ENCODE measurements at places on chromosomes 3 and 15.

GRCh38 chr15:100572362-100572983 is 29.5 kb downstream of the LINS1 start:
- DNase-seq, result no peak

GRCh38 chr3:60757724-60758123 is 493.5 kb downstream of the FHIT start:
- no peak for DNase-seq

DNA sequence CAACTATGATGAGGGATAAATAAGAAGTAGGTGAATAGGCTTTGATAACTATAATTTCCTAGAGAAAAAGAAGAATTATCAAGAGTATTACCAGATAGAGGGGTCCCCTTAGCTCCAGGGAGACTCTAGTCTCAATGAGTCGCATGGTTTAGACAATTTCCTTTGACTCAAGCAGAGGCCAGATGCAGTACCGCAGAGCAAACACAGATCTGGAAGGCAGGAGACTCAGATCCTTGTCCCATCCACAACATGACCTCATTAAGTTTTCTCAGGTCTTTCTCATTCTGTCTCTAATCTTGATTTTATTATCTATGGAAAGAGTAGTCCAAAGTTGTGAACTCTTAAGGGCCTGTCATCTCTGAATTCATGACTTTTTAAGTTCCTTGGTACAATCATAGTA is 987.9 kb downstream of the NTRK3 start:
- DNase-seq, result no peak

GRCh38 chr3:125403789-125404188 is 28.7 kb upstream of the ZNF148 start:
- DNase-seq, result peak; percentile 24

GRCh38 chr3:136909187-136909586 is 47.2 kb downstream of the NCK1 start:
- no peak for DNase-seq

DNA sequence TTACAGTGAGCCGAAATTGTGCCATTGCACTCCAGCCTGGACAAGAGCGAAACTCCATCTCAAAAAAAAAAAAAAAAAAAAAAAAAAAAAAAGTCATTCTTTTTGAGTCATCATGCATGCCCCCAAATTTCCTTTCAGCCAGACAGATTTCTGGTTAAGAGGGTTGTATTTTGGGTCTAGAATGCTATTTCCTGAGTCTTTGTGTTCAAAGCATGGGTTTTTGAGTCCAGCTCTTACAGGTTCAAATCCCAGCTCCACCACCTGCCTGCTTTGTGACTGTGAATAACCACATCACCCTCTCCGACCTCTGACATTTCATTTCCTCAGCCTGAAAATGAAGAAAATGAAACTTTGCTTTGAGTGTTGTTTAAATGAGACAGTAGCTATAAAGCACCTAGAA is 9.3 kb upstream of the C15orf61 start:
- DNase-seq, result no peak

DNA sequence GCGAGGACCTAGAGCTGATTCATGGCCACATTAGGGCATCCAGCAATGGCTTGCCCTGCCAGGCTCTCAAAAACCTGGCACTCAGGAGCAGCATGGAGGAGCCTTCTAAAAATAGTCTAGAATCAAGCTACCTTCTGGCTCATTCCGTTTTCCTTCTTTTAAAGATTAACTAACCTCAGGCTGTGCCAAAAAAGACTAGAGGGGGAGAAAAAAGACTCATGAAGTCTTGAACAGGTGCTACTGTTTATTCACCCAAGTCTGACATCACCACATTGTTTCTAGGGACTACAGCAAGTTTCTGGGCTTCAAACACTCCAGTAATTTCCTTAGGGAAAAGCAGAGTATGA is 125.8 kb downstream of the TNIK start:
- DNase-seq, result no peak

GRCh38 chr3:158768361-158768787 is 33.5 kb upstream of the MFSD1 start:
- peak; percentile 51 for DNase-seq

DNA sequence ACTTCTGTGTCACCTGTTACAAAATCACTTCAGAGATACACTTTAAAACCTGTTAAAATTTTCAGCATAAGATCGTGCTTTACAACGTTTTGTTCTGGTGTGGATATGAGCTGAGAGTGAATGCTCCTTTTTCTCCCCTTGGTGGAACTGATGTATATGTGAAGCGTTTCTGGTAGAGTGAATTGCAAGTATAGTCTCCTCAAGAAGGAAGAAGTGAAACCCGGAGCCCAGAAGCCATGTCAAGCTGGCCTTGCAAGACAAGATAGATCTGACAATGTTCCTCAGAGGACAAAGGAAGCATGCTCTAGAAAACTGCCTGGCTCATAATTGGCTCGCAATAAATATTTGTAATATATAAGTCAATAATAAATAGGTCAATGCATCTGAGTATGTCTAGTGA is 23.6 kb downstream of the SERPINI2 start:
- DNase-seq, result no peak

DNA sequence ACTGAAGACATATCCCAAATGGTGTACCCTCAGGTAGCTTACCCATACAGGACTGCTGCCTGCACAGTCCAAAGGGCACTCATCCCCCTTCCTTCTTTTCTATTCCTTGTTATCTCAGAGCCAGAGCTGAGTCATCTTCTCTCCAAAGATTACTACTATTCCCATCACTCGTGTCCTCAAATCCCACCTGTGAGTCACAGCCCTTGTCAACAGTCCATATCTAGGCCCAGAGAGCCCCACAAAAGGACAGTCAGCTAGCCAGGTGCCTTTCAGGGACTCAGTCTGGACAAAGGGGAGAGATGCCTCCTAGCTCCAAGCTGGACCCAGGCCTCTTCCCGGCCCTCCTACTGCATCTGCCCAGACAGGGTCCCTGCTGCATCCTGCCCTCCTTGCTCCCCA is 11.0 kb downstream of the PARP16 start:
- no peak for DNase-seq

DNA sequence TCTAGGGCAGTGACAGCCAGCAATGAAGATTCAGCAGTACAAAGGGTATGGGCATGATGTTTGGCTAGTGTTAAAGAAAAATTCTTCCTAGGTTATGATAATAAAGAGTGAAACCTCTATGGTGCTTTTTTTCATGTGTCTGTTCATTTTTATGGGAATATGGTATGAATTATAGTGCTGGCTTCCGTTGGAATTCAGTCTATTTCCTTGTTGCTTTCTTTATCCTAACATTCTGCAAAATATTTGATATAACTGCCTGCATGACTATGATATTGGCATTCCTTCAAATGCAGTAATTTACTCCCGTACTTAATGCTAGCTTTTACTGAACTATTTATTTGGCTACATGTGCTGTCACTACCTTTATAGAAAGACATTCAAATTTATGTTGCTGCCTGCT is 57.6 kb upstream of the ATP11B start:
- DNase-seq, result peak; percentile 27

GRCh38 chr3:189961522-189962161 is 159.1 kb downstream of the P3H2 start:
- peak; percentile 72 for DNase-seq

- no peak for DNase-seq
These were observed 3.6 kb downstream of the OTOL1 start for GRCh38 chr3:161500068-161500796.

DNA sequence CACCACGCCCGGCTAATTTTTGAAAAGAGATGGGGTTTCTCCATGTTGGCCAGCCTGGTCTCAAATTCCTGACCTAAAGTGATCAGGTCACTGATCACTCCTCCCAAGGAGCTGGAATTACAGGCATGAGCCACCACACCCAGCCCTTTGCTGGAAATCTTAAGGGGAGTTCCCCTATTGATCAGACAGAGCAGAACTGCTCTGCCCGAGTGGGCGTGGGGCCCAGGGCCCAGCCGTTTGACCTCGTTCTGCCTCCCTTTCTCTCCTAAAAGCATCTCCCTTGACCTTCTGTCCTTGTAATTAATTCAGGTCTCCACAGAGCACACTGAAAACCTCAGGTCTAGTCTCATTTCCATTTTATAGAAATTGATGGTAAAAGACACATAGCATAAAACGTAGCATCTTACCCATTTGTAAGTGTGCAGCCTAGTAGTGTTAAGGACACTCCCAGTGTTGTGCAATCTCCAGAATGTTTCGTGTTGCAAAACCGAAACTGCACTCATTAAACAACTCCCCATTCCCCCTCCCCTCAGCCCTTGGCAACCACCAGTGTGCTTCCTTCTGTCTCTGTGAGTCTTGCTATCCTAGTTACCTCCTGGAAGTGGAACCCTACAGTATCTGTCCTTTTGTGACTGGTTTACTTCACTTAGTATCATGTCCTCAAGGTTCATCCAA is 89.3 kb downstream of the SLCO3A1 start:
- peak; percentile 90 for DNase-seq
